ENCODE measurements at places on chromosomes 7 and 10.

GRCh38 chr7:11584406-11585031, 247.5 kb downstream of the THSD7A start:
- no peak for DNase-seq

DNA sequence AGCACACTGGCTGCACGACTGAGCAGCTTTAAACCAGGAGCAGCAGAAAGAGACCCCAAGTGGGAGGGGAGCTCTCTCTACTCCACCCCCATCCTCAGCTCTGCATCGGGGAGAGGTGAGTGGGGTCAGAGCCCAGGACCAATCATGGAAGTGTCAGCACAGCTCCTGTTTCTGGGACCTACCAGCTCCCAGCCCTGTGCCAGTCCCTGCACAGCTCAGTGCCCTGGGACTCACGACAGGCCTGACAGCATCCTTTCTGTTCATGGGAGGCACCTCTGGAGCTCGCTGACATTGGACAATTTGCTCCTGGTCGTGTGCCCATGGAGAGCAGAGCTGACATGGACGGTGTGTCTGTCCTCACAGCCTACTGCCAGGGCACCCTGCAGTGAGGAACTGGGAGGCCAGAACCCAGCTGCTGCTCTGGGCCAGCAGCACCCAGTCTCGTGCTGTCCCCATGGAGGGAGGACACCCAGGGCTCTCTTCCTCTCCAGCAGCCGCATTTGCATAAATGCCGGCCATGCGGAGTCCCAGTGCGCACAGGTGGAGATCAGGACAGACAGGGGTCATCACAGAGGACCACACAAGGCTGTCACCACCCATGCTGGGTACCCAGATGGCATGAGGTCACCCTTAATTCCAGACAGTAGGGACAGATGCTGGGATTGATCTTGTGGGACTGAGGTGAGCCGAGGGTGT, 45.9 kb upstream of the MSMB start:
- DNase-seq: no peak

GRCh38 chr7:138169441-138169851, 93.2 kb downstream of the AKR1D1 start:
- no peak for DNase-seq

DNA sequence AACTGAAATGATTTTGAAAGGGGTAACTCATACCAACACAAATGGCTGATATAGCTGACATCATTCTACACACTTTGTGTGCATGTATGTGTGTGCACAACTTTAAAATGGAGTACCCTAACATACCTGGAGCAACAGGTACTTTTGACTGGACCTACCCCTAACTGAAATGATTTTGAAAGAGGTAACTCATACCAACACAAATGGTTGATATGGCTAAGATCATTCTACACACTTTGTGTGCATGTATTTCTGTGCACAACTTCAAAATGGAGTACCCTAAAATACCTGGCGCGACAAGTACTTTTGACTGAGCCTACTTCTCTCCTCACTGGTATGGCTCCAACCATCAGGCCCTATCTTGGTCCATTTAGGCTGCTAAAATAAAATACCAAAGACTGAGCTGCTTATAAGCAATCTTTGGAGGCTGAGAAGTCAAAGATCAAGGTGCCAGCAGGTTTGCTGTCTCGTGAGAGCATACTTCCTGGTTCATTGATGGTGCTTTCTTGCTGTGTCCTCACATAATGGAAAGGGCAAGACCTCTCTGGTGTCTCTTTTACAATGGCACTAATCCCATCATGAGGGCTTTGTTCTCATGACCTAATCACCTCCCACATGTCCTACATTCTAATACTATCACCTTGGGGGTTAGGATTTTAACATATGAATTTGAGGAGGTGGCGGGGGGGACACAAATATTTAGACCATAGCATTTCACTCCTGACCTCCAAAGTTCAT, 173.3 kb downstream of the CFTR start:
- DNase-seq: no peak

DNA sequence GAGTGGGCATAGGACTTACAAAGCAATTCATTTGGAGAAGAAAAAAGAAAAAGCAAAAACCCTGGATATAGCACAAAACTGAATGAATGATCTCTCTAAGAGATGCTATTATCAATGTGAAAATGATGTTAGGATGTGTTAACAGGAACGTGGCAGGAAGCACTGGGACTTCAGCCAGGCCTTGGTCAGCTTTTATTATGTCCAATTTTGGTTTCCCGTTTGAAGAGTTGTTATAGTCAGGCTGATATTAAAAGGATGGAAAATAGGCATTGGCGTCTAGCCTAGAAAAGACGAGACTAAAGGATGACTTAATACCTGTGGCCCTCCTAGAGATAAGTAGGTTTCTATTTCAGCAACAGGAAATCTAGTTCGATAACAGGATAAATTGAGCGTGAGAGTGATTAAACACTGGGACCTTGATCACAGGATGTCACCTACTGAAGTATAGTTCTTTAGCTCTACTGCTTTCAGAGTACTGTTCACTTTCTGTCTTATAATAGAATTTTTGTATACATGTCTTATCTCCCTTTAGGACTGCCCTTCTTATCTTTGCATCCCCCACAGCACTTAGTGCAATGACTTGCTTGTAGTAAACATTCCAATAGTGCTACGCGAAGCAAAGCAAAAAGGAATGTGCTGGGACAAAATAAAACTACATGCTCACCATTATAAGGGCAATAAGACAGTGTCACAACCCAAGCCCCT, 99.8 kb upstream of the AGBL3 start:
- no peak for DNase-seq

GRCh38 chr7:113373863-113374262, 255.5 kb upstream of the SMIM30 start:
- no peak for DNase-seq
